Left cardiac atrium (tissue), 4 donors: ENCODE measurements at places on chromosomes 12 and 14. TPM values are rescaled to one million over a fixed set of nuclear protein-coding genes. Genes with fewer than 3 reads are reported as not detected.

Gene B3GNT4
- total RNA-seq = not detected

Gene DPF3
- 23.3 TPM for total RNA-seq

Gene WNT1
- total RNA-seq = not detected

Gene KRT77
- not detected for total RNA-seq

Gene HECTD1
- 121 TPM for total RNA-seq

Gene KRT5
- 4.6 TPM for total RNA-seq

Gene COX14
- total RNA-seq = 122 TPM

Gene OLR1
- total RNA-seq = not detected

Gene RND1
- total RNA-seq = 0.79 TPM

Gene OTUB2
- total RNA-seq = 0.56 TPM

Gene AP1G2
- total RNA-seq = 32.3 TPM

Gene C12orf56
- not detected for total RNA-seq

Gene ZBTB42
- 8.1 TPM for total RNA-seq

Gene CDKN3
- total RNA-seq = 7.9 TPM

Gene MAPK1IP1L
- total RNA-seq = 59.9 TPM

Gene REM2
- total RNA-seq = 0.12 TPM

Gene TSPAN19
- not detected for total RNA-seq

Gene KRT75
- not detected for total RNA-seq

Gene GRIN2B
- total RNA-seq = 0.74 TPM

Gene BICD1
- total RNA-seq = 14.6 TPM

Gene CLMN
- 13.2 TPM for total RNA-seq

Gene P2RX7
- 3.0 TPM for total RNA-seq

Gene HOTAIR
- total RNA-seq = not detected

Gene TGM1
- 6.4 TPM for total RNA-seq
